ENCODE measurements at places on chromosomes 4 and X.

- DNase-seq, result no peak
Observed at GRCh38 chr4:145414226-145414625, 67.4 kb upstream of the SMAD1 start.

GRCh38 chr4:113637363-113637762, 124.2 kb downstream of the CAMK2D start:
- peak; percentile 64 for DNase-seq

GRCh38 chrX:122817321-122817955, 366.6 kb upstream of the GRIA3 start:
- no peak for DNase-seq

DNA sequence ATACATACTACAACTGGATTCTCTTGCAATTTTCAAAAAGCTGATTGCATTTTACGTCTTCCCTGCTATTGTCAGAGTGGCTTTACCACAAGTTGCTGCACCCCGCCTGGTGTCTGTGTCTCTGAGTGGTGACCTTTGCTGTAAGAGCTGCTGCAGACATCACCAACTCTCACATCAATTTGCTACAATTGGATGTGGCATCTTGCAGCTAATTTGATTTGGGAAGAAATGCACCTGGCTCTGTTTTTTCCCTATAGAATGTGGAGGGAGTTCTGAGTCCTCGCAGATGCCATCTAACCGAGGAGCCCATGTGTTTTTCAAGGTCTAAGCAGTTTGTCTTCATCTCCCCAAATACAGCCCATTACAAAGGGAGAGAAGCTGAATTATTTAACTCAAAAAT, 73.8 kb upstream of the PHOX2B start:
- no peak for DNase-seq

- DNase-seq, result no peak
Observed at GRCh38 chr4:140408974-140409373, 18.5 kb downstream of the CLGN start.

GRCh38 chr4:30720021-30720660, at the start of gene PCDH7:
Gene PCDH7, plus strand, starts transcription at chr4:30720369. Its CDS starts 1,054 bp downstream, at chr4:30721423.
- no peak for DNase-seq

DNA sequence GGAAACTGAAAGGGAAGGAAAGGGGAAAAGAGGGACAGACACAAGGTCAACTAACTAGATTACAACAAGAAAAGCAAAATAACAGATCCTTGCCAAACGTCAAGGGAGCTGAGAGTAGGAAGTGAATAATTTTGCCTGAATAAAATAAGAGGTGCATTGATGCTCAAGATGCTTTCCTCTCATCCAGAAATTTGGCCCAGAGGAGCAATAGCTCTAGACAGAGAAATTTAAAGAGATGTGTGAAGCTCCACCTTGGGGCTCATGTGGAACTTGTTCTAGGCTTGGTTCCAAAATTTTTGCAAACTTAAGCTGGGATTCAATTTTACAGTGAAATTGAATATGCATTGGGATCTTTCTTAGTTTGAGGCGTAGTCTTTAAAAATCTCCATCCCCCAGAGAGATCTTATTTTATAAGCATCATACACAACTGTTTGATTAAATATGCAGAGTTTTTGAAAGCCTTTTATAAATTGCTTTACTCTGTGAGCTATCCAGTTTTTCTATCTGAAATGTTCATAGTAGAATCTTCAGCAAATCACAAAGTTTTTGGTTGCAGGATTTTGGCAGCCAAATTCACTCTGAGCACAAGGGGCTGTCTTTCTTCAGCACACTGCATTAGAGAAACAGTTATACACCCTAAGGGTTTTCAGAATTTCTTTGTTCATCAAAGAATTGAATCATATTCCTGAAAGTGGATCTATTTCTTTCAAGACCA, 1159.5 kb downstream of the ADGRL3 start:
- no peak for DNase-seq

DNA sequence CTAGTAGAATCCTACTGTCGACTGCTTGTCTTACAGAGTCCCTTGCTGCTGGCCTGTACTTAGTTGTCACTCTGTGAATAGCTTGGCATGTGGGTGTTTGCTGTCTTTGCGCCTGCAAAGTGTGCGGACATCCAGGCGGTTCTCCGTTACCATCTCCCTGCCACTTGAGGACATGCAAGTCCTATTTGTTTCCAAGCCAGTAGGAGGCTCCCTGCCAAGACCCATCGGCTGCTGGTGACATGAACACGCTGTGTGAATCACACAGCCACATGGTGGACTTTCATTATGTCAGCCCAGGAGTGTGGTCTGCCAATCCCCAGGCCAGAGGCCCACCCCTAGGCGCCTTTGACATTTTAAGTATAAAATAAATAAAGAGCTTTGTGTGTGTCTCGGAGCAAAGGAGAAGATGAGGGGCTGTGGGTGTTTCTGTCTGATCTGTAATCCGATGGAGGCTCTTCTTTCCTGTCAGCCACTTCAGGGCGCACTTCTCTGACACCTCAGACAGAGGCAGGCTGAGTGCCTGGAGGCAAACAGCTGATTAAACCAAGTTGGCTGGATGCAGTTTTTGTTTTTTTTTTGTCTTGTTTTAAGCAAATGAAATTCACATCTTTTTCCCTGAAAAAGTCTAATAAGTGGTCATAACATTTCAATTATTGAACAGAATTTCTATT, 51.5 kb downstream of the ALPK1 start:
- DNase-seq, result peak; percentile 86

DNA sequence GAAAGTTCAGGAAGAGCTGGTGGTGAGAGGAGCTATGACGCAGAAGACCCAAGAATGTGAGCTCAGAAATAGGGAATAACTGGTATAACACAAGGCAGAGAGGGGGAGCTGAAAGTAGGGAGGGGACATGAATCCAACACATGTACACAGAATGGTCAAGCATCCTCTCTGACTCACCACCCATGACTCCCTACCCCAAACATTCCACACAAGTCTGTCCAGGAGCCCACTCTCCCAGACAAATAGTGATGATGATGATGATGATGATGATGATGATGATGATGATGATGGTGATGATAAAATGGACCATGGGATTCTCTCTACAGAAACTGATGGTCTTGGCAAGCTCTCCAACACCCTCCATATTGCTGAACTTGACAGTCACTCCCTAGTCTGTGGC, 46.4 kb downstream of the NAT8L start:
- peak; percentile 50 for DNase-seq

- DNase-seq, result no peak
Observed at GRCh38 chr4:134548052-134548628, 346.6 kb upstream of the PABPC4L start.
